ENCODE measurements at places on chromosomes 7 and 10.

DNA sequence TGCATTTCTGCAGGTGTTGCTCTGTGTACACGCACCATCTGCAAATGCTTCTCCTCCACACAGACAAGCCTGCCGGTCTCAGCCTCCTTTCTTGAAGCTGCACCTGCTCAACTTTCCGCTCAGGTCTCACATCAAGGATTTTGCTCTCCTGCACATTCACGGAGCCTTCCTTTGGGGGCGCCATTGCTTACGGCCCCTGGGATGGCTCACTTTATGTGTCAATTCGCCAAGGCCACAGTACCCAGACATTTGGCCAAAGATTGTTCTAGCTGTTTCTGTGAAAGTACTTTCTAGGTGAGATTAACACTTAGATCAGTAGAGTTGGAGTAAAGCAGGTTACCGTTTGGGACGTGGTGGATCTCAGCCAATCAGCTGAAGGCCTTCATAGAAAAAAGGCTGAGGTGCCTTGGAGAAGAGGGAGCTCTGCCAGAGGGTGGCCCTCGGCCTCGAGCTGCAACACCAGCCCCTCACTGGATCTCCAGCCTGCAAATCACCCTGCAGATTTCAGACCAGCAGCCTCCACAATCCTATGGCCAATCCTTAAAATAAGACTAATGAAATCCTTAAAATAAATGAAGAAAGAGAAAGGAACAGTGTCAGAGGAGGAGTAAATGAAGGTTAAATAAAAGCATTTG lies 39.9 kb upstream of the PPP2R2D start:
- no peak for DNase-seq

GRCh38 chr10:97861924-97862323 lies 12.3 kb downstream of the GOLGA7B start:
- no peak for DNase-seq

- DNase-seq = no peak
Observed at GRCh38 chr10:118669835-118670234, 74.4 kb upstream of the PRLHR start.

DNA sequence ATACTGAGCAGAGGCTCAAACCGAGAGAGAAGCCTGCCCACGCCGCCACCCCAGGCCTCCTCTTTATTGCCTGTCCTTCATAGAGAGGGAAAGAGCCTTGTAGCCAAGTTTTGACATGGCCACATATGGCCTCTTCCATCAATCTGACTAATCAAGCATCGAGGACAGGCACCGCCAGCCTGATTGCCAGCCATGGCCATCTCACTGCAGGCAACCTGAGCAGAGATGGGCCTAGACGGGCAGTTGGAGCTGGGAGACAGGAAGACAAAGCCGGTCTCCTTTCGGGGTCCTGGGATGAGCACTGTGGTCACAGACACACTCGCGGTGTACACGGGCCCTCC lies 67.2 kb downstream of the EBF3 start:
- DNase-seq = no peak

- DNase-seq = peak; percentile 38
Observed at GRCh38 chr10:44974628-44975430, 3.8 kb downstream of the DEPP1 start.

DNA sequence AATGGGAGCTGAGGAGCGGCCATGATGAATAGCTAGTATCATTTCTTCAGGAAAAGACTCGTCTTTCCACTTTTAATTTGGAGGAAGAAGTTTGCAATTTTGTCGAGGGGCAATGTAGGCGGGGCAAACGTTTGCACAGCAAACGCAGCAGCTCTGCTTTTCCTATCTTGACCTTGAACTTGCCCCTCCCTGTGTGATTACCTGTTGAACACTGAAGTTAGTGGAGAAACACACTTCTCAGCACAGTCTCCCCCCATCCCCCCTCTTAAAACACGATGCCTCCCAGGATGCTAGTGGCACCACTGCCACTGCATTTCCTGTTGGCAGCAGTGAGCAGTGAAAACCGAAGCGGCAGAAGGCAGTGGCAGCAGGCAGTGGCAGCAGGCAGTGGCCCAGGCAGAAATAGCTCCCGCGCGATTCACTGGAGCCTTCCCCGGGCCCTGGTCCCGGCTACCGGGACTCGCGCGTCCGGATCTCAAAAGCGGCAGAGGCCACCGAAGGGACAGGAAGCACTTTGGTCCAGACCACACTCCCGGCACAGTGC lies at the start of gene EPDR1:
EPDR1 (plus strand) TSS at position 336 of the 544 bp plus-strand sequence. CDS start 300 bp downstream, outside the sequence.
- no peak for DNase-seq

GRCh38 chr10:74365109-74365508 lies 214.1 kb downstream of the ADK start:
- DNase-seq = no peak

- DNase-seq = no peak
Observed at GRCh38 chr10:114603948-114604347, 54.1 kb downstream of the ABLIM1 start.

- DNase-seq = no peak
Observed at GRCh38 chr7:131945957-131946544, 389.6 kb upstream of the PODXL start.

GRCh38 chr7:127683776-127684681 lies 32.0 kb downstream of the SND1 start:
- DNase-seq = no peak

Measured in stimulated activated CD4-positive, alpha-beta T cell treated with anti-CD3 and anti-CD28 coated beads, TNF-alpha, amount 100 ng/mL, for 24 hours (primary cell).